Activated CD4-positive, alpha-beta T cell treated with anti-CD3 and anti-CD28 coated beads, Interleukin-2, amount 50 U/mL, for 1 hour (primary cell): ENCODE measurements at places on chromosomes 12 and 14.
A peak's percentile ranks its signal among the peaks of the same experiment; 100 is the strongest.

- DNase-seq = no peak
Observed at GRCh38 chr12:65998536-65999530, 131.7 kb downstream of the LLPH start.

DNA sequence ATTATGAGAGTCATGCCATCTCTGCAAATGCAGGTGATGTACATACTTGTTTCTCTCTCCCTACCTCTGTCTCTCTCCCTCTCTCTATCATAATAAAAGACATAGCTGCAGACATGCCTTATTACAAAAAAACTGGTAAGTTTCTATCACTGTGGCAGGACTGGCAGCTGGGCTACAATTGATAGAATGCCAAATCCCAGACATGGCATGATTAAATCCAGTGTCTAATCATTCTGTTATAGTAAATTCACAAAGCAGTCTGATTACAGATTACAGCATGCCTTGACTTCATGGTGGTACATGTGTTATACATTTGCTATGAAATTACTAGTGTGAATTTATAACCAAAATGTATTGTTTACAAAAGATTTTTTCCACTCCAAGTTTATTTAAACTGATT, 854.7 kb downstream of the TMTC2 start:
- DNase-seq = no peak

DNA sequence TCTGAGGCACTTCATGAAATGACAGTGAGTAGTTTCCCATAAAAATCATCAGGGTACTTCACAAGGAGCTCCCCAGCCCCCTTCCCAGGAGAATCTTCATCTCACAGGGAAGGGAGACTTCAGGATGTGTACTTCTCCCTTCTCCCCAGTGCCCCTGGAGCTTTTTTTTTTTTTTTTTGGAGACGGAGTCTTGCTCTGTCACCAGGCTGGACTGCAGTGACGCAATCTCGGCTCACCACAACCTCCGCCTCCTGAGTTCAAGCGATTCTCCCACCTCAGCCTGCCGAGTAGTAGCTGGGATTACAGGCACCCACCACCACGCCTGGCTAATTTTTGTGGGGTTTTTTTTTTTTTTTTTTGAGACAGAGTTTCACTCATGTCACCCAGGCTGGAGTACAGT, 10.4 kb downstream of the ITPK1 start:
- DNase-seq = no peak

- no peak for DNase-seq
Observed at GRCh38 chr12:112711026-112711425, 80.5 kb upstream of the RPH3A start.

- no peak for DNase-seq
Observed at GRCh38 chr14:75521415-75522199, 662 bp upstream of the BATF start.

- no peak for DNase-seq
Observed at GRCh38 chr12:15038137-15038536, 65.3 kb downstream of the PDE6H start.

DNA sequence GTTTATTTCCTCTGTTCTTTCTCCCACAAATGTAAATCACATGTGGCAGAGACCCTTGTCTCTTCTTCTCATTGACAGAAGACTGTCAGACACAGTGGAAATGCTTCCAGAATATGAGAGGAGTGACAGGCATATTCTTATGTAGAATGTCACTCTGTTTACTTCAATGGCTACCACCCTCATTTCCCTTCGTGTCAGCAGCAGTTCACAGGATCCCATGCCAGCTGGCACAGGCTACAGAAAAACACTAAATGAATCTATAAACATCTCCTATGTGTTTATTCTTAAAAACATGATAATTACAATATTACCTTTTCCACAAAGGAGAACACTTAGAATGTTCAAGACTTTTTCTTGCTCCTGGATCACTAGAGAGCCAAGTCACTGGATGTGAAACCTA, 183.8 kb upstream of the CNTN1 start:
- DNase-seq = no peak

GRCh38 chr12:26425587-26426260, 230.4 kb downstream of the SSPN start:
- DNase-seq = no peak

DNA sequence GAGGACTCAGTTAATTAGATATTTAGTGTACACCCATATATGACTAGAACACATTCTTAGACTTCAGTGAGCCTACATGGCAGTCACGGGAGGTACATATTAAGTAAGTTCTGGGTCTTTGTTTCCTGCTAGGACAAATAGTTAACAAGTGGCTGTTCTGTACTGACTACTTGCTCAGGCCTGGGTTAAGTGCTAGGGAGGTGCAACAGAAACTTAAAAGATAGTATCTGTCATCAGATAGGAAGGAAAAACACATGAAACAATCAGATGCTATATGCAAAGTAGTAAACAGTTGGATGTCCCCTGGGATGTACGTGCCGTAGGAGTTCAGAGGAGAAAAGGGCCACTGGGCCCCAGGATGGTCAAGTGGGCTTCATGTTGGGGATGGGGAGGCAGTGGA, 59.5 kb downstream of the SLC4A8 start:
- no peak for DNase-seq

- DNase-seq = no peak
Observed at GRCh38 chr12:66984962-66985361, 284.2 kb upstream of the CAND1 start.

GRCh38 chr14:78162202-78162601, 8.0 kb upstream of the NRXN3 start:
- no peak for DNase-seq

GRCh38 chr14:50957296-50957695, 13.0 kb upstream of the PYGL start:
- no peak for DNase-seq

DNA sequence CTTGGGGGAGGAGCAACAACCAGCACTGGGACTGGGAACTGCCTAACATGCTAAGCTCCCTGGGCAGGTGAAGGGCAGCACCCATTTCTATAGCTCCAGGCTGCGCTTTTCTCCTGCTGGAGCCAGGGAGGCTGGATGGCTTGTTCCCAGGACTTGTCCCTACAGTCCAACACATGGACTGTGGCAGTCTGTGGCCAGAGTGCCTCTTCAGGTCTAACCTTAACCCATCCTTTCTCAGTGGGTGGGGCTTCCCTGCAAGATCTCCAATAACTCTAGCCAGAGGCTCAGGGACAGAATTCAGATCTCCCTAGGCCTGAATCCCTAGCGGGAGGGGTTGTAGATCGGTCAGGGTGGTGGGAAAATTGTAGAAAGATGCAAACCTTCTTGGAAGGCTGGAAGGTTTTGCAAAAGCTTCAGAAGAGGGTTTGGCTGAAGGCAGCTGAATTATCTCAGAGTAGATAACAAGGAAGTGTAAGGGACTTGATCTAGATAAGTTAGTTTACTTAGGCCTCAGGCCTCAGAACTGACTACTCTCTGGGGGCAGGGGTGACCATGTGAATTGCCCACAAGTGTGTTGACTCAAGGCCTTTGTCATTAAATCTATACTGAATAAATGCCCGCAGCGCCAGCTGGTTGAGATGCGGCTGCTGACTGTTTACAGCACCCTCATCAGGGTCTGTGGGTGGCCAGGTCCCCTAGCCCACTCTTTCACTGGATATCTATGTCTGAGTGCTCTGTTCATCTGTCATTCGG, 60.7 kb downstream of the SSPN start:
- DNase-seq = no peak

DNA sequence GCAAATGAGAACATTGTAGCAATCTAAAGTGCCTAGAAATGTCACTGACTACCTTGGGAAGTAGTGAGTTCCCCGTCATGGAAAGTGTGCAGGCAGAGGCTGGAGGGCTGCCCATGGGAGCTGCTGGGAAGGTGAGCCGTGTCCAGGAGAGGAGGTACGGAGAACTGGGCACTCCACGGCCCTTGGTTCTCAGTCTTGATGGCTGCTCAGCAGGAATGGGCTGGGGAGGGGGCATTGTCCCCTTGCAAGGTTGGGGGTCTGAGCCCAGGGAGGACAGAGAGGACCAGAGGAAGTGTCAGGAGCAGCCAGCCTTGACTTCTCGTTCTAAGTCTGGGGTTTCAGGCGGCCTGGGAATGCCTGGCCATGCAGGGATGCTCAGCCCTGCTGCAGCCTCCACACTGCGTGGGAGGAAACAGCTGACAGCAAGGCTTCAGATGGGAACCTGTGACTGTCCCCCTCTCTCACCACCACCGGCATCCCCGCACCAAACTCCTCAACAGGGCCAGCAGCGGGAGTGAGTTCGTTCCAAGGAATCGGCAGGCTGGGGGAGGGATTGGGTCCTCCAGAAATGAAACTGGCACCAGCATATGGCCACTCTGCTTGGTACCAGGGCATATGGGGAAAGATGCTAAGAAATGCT, 140.2 kb downstream of the BCL11B start:
- DNase-seq = no peak

GRCh38 chr14:35362911-35363374, 41.6 kb downstream of the NFKBIA start:
- DNase-seq = no peak

GRCh38 chr14:21016413-21017190, 8.3 kb downstream of the NDRG2 start:
- no peak for DNase-seq

- no peak for DNase-seq
Observed at GRCh38 chr14:51327376-51327775, 87.3 kb downstream of the TMX1 start.

- DNase-seq = no peak
Observed at GRCh38 chr12:113900716-113901115, 65.4 kb downstream of the RBM19 start.

DNA sequence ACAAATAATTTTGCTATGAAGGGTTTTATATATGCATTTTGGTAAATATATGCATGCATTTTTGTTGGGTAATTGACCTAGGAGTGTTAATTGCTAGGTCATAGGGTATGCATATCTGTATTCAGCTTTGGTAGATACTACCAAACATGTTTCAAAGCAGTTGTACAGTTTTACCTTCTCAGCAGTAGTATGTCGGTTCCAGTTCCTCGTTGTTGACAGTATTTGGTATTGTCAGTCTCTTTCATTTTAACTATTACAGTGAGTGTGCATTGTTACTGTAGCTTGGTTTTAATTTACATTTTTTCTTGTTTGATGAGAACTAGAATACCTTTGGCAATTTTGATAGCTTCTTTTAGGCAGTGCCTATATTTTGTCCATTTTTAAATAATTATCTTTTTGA, 98.9 kb downstream of the ARID2 start:
- no peak for DNase-seq

DNA sequence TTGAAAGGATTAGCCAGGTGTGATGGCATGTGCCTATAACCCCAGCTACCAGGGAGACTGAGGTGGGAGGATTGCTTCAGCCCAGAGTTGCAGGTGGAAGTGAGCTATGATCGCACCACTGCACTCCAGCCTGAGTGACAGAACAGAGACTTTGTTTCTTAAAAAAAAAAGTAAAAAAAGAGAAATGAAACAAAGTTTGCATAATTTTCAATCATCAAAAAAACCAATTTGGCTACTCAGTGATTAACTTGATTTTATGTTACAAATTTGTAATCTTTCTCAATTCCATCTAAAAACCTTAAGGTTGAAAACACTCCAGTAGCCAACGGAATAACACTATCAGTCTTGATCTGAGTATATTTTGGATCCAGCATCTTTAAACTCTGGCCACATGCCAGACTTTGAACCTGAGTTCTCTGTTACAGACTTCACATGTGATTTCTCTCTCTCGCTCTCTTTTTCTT, 12.6 kb upstream of the DENND5B start:
- no peak for DNase-seq

DNA sequence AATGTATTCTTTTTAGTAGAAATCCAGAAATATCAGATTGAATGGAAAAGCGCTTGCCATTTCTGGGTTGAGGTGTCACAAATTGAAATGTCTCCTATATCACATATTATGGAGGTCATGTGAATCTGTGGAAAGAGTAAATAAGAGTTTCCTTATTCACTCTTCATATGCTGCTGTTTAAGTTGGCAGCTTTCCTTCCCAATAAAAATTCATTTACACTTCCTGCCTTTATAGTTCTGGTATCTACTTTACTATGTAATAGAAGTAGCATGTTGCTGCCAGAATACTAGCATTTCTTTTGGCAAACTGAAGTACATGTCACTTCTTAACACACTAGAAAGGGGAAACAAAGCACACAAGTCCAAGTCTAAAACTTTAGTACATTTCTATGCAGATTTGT, 60.8 kb downstream of the SDR9C7 start:
- no peak for DNase-seq

GRCh38 chr12:109147954-109148353, 31.6 kb downstream of the ACACB start:
- DNase-seq = no peak

DNA sequence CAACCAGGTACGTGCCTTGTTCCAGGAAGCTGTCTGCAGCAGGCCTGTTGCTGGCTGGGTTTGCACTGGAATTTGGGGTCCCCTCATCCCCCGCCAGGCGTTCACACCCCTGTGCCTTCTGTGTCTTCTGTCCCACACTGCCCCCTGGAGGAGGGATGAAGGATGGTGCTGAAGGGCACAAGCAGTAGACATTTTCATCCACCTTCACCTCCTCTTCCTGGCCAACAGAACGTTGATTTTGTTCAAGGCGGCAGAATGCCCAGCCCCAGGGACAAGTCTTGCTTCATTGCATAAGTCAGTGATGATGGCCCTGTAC, 122.1 kb downstream of the CALM1 start:
- peak; percentile 37 for DNase-seq

DNA sequence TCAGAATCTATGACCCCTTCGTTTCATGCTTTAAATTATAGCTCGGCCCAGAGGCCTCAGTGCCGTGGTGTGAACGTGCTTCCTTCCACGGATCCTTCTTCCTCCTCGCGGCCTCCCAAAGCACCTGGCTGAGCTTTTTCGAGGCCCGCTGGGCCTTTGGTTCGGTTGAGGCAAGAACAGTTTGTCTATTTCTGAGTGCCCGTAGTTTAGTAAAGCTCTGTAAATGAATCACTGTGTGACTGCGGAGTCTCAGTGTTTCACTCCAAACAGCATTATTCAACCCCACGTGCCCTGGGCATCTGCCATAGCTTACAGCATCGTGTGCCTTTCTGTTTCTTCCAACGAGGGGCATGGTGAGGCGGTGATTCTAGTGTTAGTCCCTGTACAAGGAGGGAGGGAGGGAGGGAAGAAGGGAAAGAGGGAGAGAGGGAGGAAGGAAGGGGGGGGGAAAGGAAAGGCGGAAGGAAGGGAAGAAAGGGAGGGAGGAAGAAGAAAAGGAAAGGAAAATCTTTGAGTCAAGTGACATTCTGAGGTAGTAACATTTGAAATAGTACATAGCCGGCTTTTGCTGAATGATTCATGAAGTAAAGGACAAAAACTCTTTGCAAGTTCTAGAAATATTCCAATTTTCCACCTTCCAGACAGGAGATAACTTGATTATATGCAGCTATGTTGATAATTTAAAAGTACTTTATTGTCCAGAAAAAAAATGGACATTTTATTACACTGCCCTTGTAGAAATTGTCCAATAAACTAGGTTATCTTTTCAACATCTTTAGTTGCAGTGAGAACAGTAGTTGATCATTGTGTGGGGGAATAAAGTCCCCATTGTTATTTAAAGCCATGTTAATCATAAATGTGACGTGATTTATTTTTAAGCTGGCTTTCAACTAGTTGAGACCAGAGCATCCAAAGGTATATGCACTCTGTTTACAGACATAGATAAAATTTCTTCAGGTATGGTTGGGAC, 1.2 kb upstream of the TRIM9 start:
- no peak for DNase-seq

- no peak for DNase-seq
Observed at GRCh38 chr14:104108570-104109541, 23.4 kb downstream of the ASPG start.

- no peak for DNase-seq
Observed at GRCh38 chr12:5716201-5716600, 228.9 kb downstream of the ANO2 start.
